PC-3 (cell line): ENCODE measurements at places on chromosomes 6 and 20. TPM values are rescaled to one million over a fixed set of nuclear protein-coding genes. Genes with fewer than 3 reads are reported as not detected.

- no peaks in the 10 kb centered on the region for H3K4me1 ChIP-seq
- DNase-seq = no peak
- no peak overlapping the region for H3K4me3 ChIP-seq
- H3K36me3 ChIP-seq = 0 out of 2 replicates have a peak, but pooled peaks cover 7% of the 10 kb centered on the region
- no peaks in the 10 kb centered on the region for H3K27me3 ChIP-seq
Measured at GRCh38 chr6:15487262-15487661, 175.6 kb downstream of the DTNBP1 start.

CTAGE9 gene
- not detected in 2 replicates for total RNA-seq

PLAGL2 gene
- total RNA-seq = 4.4 and 6.2 TPM in 2 replicates

HLA-G gene
- total RNA-seq = not detected in 2 replicates

MCM8 gene
- 26.6 and 27.0 TPM in 2 replicates for total RNA-seq

GRCh38 chr6:105600336-105601260 lies 197.7 kb upstream of the PREP start:
- no peaks in the 10 kb centered on the region for H3K27me3 ChIP-seq
- H3K27ac ChIP-seq = peak overlapping the region; percentile 86
- DNase-seq = peak; percentile 44
- H3K4me3 ChIP-seq = no peak overlapping the region

- no peaks in the 10 kb centered on the region for H3K4me1 ChIP-seq
- no peaks in the 10 kb centered on the region for H3K36me3 ChIP-seq
- DNase-seq = no peak
- no peak overlapping the region for H3K4me3 ChIP-seq
Measured at GRCh38 chr20:31821427-31821826, 2.3 kb downstream of the MYLK2 start.

- H3K36me3 ChIP-seq = no peaks in the 10 kb centered on the region
- no peaks in the 10 kb centered on the region for H3K27me3 ChIP-seq
- no peaks in the 10 kb centered on the region for H3K4me1 ChIP-seq
Measured at GRCh38 chr6:158329531-158329930, 17.3 kb downstream of the TULP4 start.

- no peak overlapping the region for H3K27ac ChIP-seq
- H3K36me3 ChIP-seq = no peaks in the 10 kb centered on the region
- DNase-seq = peak; percentile 13
- peaks cover 27% of the 10 kb centered on the region for H3K27me3 ChIP-seq
- H3K4me3 ChIP-seq = no peak overlapping the region
- no peaks in the 10 kb centered on the region for H3K4me1 ChIP-seq
Measured at GRCh38 chr6:49913636-49914375, 47.5 kb upstream of the CRISP1 start.

NKAIN2 gene
- total RNA-seq = not detected in 2 replicates

GRCh38 chr20:3483309-3483708 lies 12.5 kb downstream of the ATRN start:
- H3K36me3 ChIP-seq = peaks cover 9% of the 10 kb centered on the region; the same call in 1 of the 2 replicates
- peaks cover 8% of the 10 kb centered on the region; the same call in 1 of the 2 replicates for H3K4me1 ChIP-seq
- no peak for DNase-seq

DNA sequence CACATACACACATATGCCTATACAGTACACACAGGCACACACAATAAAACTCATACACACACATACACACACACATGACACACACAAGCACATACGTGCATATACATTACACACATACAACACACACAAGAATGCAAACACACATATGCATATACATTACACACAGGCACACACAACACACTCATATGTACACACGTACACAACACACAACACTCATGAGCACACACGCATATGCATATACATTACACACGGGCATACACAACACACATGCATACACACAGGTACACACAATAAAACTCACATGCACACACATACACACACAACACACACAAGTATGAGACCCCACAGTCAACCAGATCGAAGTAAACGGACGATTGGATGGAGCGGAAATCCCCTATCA lies 238.2 kb downstream of the ERMARD start:
- H3K4me3 ChIP-seq = no peak overlapping the region
- H3K4me1 ChIP-seq = no peaks in the 10 kb centered on the region
- no peaks in the 10 kb centered on the region for H3K27me3 ChIP-seq

CTCFL gene
- total RNA-seq = not detected in 2 replicates

MPIG6B gene
- total RNA-seq = not detected in 2 replicates

DNA sequence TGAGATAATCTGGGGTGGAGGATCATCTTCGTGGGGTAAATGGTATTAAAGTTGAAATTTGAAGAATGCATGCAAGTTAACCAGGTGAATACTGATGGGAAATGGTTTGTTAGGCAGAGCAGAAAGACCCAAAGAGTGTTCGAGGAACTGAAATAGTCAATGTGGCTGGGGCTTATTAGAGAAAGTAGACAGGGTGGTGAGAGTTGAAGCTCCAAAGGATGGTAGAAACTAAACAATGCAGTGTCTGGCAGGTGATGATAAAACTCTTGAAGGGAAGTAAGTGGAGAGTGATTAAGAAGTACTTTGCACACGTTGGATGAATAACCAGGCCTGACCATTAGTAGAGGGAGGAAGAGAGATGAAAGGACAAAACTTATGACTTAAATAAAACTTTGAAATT lies 39.8 kb upstream of the CENPW start:
- H3K27ac ChIP-seq = no peak overlapping the region
- no peak overlapping the region for H3K4me3 ChIP-seq
- H3K27me3 ChIP-seq = no peaks in the 10 kb centered on the region
- peaks cover 10% of the 10 kb centered on the region for H3K4me1 ChIP-seq
- H3K36me3 ChIP-seq = no peaks in the 10 kb centered on the region

- peak; percentile 70 for DNase-seq
- peaks cover 10% of the 10 kb centered on the region for H3K4me1 ChIP-seq
- H3K4me3 ChIP-seq = no peak overlapping the region
- no peaks in the 10 kb centered on the region for H3K36me3 ChIP-seq
- no peaks in the 10 kb centered on the region for H3K27me3 ChIP-seq
- no peak overlapping the region for H3K27ac ChIP-seq
Measured at GRCh38 chr6:132919045-132919860, 104.9 kb downstream of the RPS12 start.

CD83 gene
- total RNA-seq = 13.0 and 15.2 TPM in 2 replicates

DNA sequence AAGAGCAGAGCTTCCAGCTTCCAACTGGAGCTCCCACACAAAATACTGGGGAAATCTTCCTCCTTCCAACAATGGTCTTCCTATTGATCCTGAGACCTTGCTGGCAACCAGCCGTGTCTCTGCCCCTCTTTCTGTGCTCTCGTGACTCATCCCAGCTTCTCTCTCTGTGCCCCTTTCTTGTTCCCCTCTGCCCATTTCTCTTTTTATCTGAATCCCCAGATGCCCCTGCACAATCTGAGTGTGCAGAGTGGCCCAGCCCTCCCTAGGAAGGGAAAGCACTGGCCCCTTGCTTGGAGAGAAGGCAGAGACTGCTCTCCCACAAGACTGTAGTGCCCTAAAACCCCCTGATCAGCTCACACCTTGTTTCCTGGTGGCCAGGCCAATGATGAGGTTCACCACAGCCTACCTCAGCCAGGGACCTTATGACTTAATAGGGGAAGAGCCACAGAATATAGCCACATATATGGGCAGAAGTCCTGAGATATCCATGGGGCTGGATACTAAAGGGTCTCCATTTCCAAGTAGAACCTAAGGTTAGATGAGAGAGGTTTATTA lies 23.1 kb upstream of the MAS1L start:
- DNase-seq = no peak
- H3K4me3 ChIP-seq = no peak overlapping the region
- H3K4me1 ChIP-seq = peaks cover 1% of the 10 kb centered on the region; the same call in 1 of the 2 replicates
- no peaks in the 10 kb centered on the region for H3K36me3 ChIP-seq
- no peak overlapping the region for H3K27ac ChIP-seq

GRCh38 chr20:50572938-50573777 lies 63.0 kb downstream of the PTPN1 start:
- no peak overlapping the region for H3K27ac ChIP-seq
- peaks cover 38% of the 10 kb centered on the region for H3K36me3 ChIP-seq
- no peak for DNase-seq
- H3K4me1 ChIP-seq = no peaks in the 10 kb centered on the region
